ENCODE measurements at places on chromosomes 6 and 20.

DNA sequence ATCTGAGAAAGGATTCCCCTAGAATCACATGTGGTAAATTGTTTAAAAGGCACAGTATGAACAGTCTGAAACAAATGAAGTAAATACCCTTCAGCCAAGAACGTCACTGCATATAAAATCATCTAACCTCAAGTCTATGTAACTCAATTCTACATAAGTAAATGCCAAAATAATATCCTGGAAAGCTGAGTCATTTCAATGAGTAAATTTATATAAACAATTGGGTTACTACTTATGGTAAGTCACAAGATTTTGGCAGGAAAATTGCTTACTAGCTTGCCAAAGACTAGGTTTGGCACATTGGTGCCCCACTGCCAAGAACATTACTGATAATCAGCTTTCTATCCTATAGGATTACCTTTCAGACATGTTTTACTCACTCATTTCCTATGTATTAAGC, 8.4 kb downstream of the GMDS start:
- DNase-seq: peak; percentile 71

- DNase-seq: peak; percentile 59
Measured at GRCh38 chr6:156963712-156964700, 186.8 kb downstream of the ARID1B start.

DNA sequence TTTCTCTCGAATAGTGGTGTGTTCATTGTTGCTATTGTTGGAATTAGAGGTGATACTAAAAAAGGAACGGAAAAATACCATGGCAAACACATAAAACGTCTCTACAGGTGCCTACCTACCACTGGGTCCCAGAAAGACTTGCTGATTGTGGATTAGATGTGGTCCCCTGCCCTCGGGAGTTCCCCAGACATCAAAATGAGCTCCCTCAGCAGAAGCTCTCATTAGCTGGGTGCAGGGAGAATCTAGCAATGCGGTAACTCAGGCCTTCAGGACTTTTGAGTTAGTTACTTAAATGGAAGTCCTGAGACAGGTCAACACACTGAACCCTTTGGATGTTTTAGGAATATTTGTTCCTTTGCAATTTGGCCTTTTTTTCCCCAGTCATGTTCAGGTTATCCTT, 6.1 kb downstream of the IRF4 start:
- no peak for DNase-seq

- peak; percentile 82 for DNase-seq
Measured at GRCh38 chr6:53347921-53348370, 804 bp downstream of the ELOVL5 start.

DNA sequence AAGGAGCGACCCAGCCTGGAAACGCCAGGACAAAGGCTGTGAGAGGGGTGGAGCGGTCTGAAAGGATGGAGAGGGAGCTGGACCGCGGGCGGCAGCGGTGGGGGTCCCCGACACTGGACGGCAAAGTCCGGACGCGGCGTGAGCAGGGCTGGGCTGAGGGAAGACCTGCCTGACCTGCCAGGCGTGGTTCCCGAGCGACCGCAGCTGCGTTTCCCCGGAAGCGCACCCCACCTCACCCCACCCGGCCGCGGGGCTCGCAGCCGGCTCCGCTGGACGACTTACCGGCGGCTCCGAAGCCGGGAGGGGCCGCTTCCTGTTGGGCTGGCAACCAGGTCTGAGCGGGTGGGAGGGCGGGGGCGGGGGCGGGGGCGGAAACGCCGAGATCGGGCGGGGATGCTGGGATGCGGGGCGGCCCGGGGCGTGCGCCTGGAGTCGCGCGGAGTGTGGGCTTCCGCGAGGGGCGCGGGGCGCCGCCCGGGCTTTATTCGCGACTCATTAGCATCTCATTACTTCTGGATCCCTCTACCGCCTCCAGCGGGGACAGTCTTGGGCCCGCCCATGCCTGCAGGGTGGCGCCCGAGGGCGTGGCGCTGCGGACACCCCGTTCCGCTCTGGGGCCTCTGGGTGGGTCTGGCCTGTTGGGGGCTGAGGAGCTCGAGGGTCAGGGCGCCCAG, at the start of gene MICAL1:
Gene MICAL1 (minus strand): TSS at position 336 of the 674 bp plus-strand sequence. CDS start 1,576 bp downstream, outside the sequence.
- DNase-seq: peak; percentile 71

- no peak for DNase-seq
Measured at GRCh38 chr6:130381012-130381411, 15.2 kb downstream of the TMEM200A start.

DNA sequence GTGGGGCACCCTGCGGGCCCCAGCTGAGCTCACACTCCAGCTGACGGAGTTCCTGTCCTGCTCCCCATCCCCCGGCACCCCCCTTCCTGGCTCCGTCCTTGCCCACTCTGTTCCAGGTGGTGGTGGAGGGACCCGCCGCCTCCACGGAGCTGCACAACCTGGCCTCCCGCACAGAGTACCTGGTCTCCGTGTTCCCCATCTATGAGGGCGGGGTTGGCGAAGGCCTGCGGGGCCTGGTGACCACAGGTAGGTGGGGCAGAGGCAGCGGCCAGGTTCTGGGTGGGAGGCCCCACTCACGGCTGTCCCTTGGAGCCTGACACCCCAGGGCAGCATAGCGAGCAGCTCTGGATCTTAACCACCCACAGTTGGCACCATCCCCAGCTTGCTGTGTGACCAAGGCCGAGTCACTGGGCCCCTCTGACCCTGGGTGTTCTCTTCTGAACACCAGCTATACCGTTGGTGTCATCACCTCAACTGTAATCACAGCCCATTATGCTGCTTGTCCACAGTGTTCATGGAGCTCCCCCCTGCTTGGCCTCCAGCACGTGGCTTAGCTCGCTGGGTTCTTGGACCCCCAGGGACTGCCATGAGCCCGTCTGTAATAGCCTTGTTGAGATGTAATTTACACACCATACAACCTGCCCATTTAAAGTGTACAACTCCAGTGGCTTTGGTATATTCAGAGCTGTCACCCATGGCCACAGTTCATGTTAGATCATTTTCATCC, 17.4 kb downstream of the COL20A1 start:
- no peak for DNase-seq

Measured in Daoy (cell line).